ENCODE measurements at places on chromosomes 3 and 15.

DNA sequence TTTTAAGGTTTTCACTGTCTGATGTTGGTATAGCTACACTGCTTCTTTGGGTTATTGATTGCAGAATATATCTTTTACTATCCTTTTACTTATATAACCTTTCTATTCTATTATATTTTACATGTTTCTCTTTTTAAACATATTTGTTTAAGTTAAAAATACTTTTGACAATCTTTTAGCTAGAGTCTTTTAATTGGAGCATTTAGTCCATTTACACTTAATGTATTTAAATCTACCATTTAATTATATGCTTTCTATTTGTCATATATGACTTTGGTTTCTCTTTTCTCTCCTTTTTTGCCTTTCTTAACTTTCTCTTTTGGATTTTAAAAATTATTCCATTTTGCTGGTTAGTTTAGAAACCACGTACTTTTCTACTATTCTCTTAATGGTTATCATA, 53.7 kb upstream of the PRR23C start:
- no peaks in the 10 kb centered on the region for H3K4me1 ChIP-seq
- no peak overlapping the region for H3K4me3 ChIP-seq
- H3K27ac ChIP-seq: no peak overlapping the region
- no peak for DNase-seq

- no peaks in the 10 kb centered on the region for H3K36me3 ChIP-seq
- H3K27ac ChIP-seq: peak overlapping the region; percentile 47
- no peak overlapping the region for H3K4me3 ChIP-seq
- DNase-seq: no peak
These were observed 202.7 kb upstream of the BHLHE40 start for GRCh38 chr3:4776399-4776979.

- peak within 1 kb of the TSS; percentile 52 for H3K4me3 ChIP-seq
- peaks cover 14% of the 10 kb centered on the region for H3K4me1 ChIP-seq
- DNase-seq: no peak
- no peaks in the 10 kb centered on the region for H3K36me3 ChIP-seq
- H3K27me3 ChIP-seq: peaks cover 12% of the 10 kb centered on the region
These were observed at the start of gene C2CD4B for GRCh38 chr15:62165104-62165792. TSS of gene C2CD4B (minus strand) at chr15:62165285. CDS start at chr15:62164984, 301 bp downstream.

- H3K36me3 ChIP-seq: no peaks in the 10 kb centered on the region
- H3K27ac ChIP-seq: no peak overlapping the region
- H3K27me3 ChIP-seq: no peaks in the 10 kb centered on the region
These were observed 265.4 kb upstream of the KCNMB2 start for GRCh38 chr3:178270838-178271237.

All from vagina (tissue), 2 donors.